Forelimb muscle (tissue), 1 donor: ENCODE measurements at places on chromosomes 3 and 15. TPM values are rescaled to one million over a fixed set of nuclear protein-coding genes. Genes with fewer than 3 reads are reported as not detected.

DNA sequence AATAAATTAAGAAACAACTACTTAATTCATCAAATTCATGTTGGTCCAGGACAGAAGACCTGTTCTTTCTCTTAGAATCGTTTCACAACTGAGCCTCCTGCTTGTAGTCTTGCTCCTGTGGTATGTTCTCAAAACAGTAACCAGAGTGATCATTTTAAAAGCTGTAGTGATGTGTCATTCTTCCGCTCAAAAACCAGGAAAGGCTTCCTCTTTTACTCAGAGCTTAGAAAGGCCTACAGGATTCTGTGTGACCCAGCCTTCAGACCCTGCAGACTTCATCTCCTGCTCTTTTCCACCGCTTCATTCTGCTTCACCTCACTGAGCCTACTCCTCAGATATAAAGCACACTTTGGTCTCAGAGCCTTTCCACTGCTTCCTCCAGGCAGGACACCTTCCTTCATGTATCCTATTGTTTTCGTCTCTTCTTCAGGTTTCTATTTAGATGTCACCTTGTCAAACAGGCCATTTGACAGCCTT, 22.7 kb downstream of the ST6GAL1 start:
- no peak for DNase-seq

DNA sequence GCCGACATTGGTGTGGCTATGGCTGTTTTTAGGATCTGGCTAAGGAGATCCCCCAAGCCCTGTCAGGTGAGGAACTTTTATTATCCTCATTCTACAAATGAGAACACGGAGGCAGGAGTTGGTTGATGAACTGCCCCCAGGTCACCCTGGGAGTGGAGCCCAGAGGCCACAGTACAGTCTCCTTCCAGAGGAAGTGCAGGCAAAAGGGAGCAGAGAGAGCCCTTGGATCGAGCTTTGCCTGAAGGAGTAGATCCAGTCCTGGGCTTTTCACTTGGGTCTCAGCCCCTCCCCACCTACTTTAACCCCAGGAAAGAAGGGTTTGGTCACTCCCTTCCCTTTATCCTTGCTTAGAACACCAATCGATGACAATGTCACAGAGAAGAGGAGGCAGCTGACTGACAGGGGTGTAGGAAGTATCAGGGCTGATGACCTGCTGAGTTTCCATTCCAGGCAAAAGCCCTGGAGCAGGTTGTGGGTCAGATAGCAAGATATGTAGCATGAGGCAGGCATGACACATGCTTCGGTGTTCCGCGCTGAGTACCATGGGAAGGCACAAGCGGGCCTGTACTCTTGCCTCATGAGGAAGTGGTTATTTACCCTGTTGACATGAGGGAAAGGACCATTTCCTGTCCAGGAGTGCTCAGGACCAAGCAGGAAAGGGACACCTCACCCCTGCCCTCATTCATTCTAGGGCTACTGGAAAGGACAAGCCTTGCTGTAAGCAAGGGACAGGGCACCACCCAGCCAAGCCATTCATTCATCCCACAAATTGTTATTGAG, 5.8 kb upstream of the PLA2G4D start:
- DNase-seq: no peak

GRCh38 chr3:157073810-157074209, 86.1 kb downstream of the CCNL1 start:
- DNase-seq: no peak

DNA sequence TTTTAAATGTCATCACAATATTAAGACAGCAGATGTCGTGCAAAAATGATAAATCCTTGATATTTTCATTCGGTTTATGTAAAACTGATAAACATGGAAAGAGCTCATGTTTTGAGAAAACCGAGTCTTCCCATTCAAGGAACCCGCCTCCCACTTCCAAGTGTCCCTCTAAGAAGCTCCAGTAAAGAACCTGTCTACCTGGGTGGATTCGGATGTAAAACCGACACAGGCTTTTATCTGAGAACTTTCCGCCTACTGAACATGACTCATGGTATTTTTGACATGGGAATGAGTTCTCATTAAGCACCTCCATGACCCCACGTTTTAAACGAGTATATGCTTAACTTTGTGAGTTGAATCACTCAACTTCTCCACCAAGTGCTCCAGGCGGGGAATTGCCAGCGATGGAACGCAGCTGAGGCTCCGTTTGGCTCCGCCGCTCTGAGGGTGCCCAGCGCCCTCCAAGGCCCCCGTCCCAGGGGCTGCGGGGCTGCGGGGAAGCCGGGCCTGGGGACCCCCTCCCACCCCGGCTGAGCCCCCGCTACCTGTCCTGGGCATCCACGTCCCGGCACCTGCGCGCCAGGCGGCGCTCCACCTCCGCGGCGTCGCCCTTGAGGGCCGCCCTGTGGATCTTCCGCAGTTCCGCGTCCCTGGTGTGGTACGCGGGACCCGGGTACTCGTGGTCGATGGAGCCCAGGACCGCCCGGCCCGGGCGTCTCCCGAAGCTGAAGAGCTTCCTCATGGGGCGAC, 119.9 kb downstream of the LMLN start:
- no peak for DNase-seq

DNA sequence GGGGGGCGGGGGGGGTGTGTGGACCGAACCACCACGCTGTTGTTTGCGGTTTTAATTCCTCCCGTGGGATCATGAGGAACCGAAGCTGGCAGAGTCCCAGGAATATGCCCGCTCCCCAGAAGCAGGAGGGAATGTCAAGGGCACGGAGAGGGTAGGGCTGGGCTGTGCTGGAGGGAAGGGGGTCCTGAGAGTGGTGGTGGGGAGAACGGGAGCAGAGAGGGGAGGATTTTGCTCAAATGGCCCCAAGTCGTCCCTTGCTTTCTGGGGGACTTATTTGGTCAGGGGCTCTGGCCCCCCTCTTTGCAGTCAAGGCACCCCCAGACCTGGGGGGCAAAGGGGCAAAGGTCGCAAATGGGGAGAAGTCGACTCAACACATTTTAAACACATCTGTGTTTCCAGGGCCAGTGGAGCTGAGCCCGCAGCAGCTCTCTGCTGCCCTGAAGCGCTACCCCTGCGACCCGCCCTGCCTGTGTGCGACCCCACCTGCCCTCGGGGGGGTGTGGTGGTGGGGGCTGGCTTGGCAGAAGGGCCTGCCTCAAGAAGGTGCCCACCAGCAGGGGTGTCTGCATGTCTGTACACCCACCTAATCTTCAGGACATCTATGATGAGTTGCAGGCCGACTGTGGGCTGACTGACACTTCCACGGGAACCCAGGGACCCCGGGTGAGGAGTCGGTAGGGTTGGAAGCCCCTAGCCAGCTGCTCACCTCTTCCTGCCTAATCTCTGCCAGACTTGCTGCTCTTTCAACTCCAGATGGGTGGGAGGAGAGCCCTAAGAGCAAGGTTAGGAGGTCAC, 602 bp upstream of the ATP2B2 start:
- no peak for DNase-seq

- no peak for DNase-seq
These were observed 6.1 kb downstream of the TBC1D21 start for GRCh38 chr15:73879426-73879825.

- no peak for DNase-seq
These were observed 483.7 kb upstream of the DPH6 start for GRCh38 chr15:36029606-36030210.

- DNase-seq: no peak
These were observed 36.4 kb upstream of the LAMP3 start for GRCh38 chr3:183198939-183199338.

- no peak for DNase-seq
These were observed 95.8 kb upstream of the GOLGA8J start for GRCh38 chr15:29986946-29987345.

- no peak for DNase-seq
These were observed 39.6 kb downstream of the ATP13A3 start for GRCh38 chr3:194447161-194447560.

GRCh38 chr3:69827127-69827526, 87.9 kb downstream of the MITF start:
- DNase-seq: no peak

DNA sequence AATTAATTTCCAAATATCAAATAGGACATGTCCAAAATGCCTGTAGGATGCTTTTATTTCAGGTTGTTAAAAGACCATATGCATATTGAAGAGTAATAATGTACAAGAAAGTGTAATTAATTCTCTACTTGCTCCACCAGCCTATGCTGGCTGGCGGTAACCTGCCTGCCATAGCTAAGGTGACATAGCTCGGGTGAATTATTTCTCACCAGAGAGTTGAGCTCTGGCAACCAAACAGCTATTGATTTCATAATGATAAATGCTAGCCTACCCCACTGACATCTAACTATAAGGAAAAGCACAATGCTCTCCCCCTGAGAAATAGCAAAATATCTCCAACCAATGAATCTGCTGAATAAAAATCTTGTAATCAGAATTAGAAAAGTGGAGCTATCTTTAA, 48.9 kb downstream of the GADL1 start:
- no peak for DNase-seq

GRCh38 chr3:145450018-145450682, 710.8 kb downstream of the PLOD2 start:
- no peak for DNase-seq

GRCh38 chr15:88032787-88033186, 223.8 kb downstream of the NTRK3 start:
- DNase-seq: no peak

- no peak for DNase-seq
These were observed at the start of gene MKRN2OS for GRCh38 chr3:12545473-12545791. Gene MKRN2OS (minus strand): TSS chr3:12545499. CDS start chr3:12545464, 35 bp downstream.

DNA sequence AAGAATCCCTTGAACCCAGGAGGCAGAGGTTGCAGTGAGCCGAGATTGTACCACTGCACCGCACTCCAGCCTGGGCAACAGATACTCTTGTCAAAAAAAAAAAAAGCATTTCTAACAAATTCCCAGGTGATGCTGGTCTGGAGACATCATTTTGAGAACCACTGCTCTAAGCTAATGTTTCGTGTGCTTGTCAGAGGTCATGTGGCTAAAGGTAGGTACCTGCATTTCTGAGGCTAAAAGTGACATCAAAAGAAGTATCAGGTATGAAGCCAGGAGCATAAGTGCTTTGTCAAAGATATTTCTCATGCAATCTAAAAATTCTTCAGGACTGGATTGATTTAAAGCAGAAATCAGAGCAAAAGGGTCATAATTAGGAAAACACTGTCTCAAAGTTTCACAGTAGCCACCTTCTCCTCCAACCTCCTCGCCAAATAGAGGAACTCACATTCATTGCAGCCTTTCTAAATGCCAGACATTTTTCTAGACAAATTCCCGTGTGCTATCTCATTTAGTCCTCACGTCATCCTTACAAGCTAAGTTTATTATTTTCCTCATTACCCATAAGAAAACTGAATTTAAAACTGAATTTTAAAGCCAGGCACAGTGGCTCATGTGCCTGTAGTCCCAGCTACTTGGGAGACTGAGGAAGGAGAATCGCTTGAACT, 25.7 kb upstream of the GSK3B start:
- no peak for DNase-seq

GRCh38 chr3:170631755-170632488, 46.0 kb upstream of the SLC7A14 start:
- DNase-seq: no peak

- DNase-seq: no peak
These were observed 32.0 kb upstream of the STXBP5L start for GRCh38 chr3:120875989-120876388.

DNA sequence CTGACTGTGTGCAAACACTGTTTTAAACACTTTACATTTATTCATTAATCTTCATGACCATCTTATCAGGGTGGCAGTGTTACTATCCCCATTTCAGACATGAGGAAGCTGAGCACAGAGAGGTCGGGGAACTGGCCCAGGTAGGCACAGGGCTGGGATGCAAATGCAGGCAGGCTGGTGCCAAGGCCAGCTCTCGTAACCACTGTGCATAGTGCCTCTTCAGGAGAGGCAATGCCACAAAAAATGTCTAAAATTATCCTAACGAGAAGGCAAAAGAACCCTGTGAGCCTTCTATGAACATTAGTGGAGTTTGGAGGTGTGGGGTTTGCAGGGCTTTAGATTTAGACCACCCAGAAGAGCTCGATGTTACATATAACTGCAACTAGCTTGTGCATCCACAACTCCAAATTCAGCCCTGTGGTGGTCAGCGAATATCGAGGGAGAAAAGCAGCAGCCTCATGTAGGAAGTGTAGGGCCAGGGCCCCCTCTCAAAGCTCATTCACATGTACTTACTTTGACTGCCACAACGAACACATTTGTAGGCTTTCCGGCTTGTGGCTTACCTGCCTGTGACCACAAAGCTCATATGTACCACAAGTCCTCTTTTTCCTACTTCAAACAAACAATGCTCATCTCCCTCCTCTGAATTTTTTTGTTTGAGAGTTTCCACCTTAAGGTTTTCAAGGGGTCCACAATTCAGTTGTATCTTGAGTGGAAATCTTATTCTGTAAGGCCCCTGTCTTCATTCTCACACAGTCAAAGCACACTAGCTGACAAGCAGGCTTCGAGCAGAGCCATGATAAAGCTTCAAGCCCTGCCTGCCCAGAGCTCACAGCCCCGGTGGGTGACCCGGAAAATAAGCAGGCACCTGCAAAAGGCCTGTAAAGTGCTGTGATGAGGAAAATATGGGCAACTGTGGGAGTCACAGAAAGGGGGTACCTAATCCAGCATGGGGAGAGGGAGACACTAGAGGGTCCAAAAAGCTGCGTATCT, 722.9 kb upstream of the CFAP20DC start:
- no peak for DNase-seq

DNA sequence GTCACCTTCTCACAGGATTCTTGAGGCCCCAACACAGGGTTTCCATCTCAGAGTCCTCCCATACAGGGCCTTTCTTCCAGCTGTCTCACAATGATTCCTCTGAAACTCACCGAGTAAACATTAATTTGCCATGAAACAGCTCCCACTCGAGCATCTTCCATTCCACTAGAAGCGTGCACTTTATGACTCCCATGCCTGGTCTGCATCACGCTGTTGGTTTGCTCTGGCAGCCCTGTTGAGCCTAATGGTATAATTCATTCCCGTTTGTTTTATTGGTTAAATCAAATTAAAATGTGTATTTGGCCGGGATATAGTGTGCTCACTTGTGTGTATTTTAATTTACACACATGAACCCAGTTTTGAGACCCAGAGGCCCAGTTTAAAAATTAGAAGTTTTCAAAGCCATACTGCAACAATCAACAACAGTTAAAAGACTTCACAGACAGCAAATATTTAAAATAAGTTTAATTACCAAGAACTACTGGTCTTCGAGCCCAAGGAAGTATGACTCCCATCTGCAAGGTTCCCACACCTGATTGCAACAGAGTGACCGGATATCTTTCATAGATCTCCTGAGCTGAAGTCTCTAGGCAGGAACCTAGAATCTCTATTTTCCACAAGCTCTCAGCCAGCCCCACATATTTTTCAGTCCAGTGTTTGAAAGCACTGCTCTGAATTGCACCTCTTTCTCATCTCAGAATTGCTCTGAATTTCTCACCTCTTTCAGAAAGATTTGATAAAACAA, 42.3 kb upstream of the GYG1 start:
- DNase-seq: no peak

The PPP2R3A gene
- polyA plus RNA-seq: 66.8 TPM

The RFT1 gene
- polyA plus RNA-seq: 9.4 TPM

The SLC27A2 gene
- polyA plus RNA-seq: 0.09 TPM

The UBA5 gene
- 32.4 TPM for polyA plus RNA-seq

The ZPLD1 gene
- not detected for polyA plus RNA-seq

The SNAPC5 gene
- polyA plus RNA-seq: 33.7 TPM

The DCLK3 gene
- polyA plus RNA-seq: 2.0 TPM
